Vagina (tissue), 2 donors: ENCODE measurements at places on chromosomes 4 and X.
A peak's percentile ranks its signal among the peaks of the same experiment; 100 is the strongest.

- DNase-seq, result no peak
Observed at GRCh38 chr4:181835348-181835747, 407.9 kb upstream of the TENM3 start.

DNA sequence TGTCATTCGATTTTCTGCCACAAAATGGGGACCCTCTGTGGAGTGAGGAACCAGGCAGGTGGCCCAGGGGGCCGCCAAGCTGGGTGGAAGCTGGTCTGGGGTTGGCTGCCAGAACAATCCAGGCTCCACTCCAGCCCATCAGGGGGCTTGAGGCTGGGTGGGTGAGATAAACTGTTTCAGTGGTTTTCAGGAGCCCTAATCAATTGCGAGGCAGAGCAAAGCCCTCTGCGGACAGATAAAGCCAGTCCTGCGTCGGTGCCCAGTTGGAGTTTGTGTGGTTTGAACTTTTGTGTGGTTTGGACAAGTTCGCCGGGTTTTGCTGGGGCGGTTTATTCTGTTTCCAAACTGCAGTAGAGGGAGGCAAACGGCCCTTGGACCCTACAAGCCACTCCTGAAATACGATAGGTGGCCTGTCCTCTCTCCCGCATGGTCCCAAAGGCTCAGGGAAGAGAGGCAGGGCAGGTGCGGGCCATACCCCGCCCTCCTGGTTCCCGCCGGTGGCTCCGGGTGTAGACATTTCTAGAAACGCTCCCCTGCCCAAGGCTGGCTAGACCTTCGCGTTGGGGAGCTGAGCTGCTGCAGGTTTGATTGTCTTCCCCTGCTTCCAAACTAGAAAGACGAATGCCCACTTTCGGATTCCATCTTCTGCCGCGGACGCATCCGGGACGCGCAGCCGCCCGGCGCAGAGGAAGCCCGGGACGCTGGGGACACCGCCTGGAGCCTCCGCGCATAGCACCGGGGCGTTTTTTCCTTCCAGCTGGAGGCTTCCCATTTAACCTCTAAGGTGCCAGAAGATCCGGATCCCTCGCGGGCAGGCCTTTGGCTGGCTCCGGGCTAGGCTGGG is 169.0 kb upstream of the BCOR start:
- no peak for DNase-seq

DNA sequence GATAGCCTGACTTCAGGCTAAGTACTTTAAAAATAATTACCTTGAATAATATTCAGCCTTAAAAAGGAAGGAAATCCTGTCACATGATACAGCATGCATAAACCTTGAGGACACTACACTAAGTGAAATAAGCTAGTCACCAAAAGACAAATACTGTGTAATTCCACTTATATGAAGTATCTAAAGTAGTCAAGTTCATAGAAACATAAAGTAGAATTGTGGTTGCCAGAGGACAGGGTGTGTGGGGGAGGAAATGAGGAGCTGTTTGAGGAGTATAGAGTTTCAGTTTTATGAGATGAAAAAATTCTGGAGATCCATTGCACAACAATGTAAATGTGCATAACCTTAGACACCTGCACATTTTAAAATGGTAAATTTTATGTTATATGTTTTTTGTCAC is 5.6 kb upstream of the STPG2 start:
- no peak for DNase-seq

GRCh38 chr4:12861422-12861821 is 622.7 kb downstream of the RAB28 start:
- no peak for DNase-seq

- DNase-seq, result no peak
Observed at GRCh38 chr4:175916626-175917351, 104.7 kb upstream of the GPM6A start.

DNA sequence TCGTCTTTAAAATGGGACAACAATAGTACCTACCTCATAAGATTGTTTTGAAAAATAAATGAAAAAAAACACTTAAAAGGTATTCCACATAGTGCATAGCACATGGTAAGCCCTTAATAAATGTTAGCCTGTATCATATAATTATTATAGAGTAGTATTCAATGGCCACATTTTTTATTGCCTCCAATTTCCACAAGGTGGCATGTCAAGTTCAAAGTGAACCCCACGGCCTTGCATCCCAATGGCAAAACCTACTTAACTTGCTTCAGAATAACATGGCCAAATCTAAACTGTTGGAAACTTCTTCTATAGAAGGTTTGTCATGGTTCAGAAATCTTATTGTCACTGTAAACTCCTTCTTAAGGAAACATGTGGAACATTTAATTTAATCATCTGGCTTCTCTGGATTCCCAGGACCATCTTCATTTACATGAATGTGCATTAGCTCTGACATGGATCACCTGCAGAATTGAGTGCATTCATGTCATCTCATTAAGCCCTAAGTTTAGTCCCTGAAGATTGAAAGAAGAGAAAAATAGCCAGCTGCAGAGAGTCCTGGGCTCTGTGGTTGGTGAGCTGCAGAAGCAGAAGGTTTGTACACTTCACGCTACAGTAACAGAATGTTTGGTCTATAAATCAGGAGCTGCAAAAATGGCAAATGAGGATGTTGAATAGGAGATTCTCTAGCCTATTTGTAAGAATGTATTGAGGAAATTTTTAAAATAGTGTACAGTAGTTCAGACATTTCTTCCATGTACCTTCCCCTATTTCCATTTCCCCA is 61.0 kb downstream of the ANXA3 start:
- DNase-seq, result no peak

DNA sequence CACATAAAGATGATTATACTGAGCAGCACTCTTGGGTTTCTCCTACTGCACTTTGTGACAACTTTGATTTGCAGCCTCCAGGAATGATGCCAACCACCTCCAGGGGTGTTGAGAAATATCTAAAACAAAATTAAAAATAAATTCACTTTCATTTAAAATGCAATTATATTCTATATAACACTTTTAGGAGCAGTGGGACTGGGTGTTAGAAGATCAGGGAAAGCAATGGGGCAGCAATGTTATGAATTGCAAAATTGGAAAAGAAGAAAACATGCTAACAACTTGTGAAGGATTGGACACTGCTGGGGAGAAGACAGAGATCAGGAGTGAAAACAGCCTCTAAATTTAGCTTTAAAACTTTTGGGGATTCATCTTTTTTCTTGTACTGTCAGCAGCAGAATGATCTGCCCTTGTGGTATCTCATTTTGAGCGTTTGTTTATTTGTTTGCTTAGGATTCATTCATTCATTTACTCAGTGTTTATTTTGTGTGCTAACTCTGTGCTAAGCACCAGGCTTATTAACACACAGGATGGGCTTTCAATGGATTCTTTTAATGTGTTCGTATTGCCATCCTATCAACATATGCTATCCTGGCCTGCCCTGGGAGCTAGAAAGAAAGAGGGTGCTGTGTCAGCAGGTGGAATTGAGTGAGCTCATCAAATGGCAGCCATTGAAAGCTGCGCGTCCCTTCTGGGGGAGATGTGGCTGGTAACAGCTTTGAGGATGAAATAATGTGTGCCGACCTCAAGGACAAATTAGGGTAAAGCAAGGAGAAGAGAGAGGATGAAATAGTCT is 96.5 kb downstream of the FRMPD4 start:
- DNase-seq, result no peak

DNA sequence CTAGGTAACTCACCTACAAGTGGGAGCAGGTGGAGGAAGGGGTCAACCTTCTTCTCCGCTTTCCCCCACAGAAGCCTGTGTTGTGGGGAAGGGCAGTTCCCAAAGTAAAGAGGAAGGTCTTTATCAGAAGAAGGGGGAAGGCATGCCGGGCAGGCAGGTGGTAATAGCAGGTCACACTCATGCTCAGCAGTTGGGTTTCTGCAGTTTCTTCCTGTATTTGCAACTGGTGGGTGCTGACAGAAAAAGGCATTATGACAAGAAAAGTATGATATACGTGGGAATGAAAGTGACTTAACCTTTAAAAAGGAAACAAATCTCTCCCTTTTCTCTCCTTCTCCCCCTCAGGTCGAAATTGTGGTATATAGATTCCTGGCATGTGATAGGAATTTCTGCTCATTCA is 3.7 kb downstream of the MTMR1 start:
- DNase-seq, result no peak

GRCh38 chr4:156633847-156634246 is 337.8 kb downstream of the PDGFC start:
- no peak for DNase-seq

DNA sequence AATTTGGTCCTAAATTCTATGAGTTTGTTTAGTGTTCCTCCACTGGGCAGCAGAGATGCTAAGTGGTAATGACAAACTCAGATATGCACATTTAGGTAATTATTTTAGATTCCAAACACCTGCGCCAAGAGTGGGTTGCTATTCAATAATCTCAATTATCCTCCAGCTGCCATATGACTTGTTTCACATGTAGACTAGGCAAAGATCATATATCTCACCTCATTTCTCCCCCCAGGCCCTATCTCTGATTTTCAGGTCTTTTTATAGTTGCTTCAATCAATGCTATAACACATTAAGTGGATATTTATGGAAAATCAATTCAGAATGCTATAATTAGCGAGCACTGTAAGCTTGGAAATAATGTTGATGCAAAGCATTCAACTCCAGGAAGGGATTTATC is 217.6 kb downstream of the KCTD8 start:
- DNase-seq, result no peak

DNA sequence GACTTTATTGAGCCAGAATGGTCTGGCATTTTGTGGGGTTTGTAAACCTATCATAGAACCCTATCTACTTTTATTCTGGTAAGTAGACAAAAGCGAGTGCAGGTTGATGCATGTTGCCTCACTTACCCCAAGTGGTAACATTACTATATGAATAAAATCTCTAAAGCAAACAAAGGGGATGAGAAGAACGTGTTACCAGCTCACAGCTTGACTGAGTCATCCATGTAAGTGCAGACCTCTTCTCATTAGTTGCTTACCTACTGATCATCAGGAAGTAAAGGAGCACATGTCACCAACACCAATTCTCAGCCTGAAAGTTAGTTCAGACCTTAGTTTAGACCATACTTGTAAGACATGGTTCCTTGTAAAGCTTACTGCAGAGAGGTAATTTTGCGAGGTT is 1328.3 kb downstream of the C4orf33 start:
- DNase-seq, result no peak

- DNase-seq, result peak; percentile 34
Observed at GRCh38 chr4:184280591-184281071, 63.0 kb upstream of the ENPP6 start.

GRCh38 chr4:7871356-7871755 is 68.3 kb downstream of the AFAP1 start:
- no peak for DNase-seq

GRCh38 chr4:63505714-63506460 is 903.4 kb downstream of the TECRL start:
- no peak for DNase-seq

GRCh38 chrX:10502961-10503360 is 117.4 kb downstream of the MID1 start:
- no peak for DNase-seq

DNA sequence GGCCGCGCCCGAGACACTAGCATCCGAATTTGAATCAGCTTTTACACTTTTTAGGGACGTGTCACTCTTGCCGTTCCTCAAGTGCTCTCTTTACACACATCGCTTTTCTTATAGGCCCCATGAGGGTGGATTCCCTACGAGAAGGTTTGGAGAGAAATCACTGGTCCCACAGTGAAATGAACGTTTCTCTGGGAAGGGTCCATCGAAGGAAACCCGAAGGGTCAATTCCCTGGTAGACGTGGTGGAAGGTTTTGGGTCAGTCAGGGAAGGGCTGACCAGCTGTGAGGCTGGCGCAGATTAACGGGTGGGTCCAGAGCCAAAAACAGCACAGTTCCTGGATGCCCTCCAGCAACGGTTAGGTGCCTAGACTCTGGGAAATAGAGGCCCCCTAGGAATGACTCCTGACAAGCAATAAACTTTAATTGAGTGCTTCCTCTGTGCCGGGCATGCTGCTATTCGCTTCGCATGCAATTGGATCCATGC is 35.9 kb downstream of the ETDC start:
- no peak for DNase-seq

GRCh38 chr4:66804979-66805378 is 740.3 kb downstream of the CENPC start:
- DNase-seq, result no peak

DNA sequence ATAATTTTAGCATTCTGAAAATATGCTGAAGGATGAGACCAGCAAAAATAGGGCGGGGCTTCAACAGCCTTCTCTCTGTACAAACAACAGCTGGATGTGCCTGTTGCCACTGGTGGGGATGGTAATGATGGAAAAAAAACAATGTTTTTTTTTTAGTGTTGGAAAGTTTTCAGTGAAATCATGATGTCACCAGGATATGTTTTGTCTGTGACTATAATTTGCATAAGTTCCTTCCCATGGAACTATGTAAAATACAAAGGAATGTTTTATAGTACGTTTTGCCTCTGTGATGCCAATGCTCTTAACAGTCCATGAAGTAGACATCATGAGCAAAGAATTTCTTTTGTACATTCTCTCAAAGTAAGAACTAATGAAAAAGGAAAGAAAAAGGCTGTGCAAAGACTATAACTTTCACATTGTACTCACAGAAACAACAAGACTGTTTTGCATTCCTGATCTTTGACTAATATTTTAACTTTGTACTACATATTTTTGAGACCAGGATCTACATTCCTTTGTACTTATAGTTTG is 589.7 kb downstream of the SPRY1 start:
- no peak for DNase-seq

DNA sequence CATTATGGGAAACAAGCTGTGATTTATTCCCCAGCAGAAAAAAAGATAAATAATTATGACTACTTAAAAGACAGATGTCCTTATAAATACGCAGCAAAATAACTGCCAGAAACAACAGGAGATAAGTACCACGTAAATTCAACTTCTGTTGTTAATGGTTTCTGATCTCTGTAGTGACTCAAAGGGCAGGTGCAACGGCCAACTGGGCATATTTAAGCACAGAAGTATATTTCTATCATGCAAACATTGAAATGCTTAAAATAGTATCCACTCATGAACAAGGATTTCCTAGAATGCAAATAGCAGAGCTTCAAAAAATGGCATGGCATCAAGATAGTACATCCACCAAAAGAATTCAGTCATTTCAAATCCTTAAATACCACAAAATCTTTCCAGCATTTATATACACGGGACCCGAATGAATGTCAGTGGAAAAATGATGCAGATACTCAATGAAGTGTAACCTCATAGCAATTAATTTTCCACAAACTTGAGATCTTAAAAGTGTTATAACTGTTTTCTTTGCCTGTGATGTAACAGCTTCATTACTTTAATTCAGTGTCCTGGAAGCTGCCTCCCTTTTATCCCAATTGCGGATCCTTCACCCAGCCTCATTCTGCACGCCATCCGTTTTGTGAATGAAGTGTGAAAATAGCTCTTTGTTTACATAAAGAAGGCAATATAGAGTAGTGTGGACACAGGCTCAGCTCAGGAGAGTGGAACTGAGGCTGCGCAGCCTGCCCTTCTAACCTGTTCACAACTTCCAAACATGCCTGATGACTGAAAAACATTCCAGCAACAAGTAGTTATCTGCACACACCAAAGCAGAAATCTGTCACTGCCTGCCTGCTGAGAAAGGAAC is 10.2 kb downstream of the PDGFC start:
- no peak for DNase-seq

GRCh38 chr4:48905363-48906015 is 1.1 kb downstream of the OCIAD2 start:
- DNase-seq, result no peak
